ENCODE measurements at places on chromosomes 16 and 17.

DNA sequence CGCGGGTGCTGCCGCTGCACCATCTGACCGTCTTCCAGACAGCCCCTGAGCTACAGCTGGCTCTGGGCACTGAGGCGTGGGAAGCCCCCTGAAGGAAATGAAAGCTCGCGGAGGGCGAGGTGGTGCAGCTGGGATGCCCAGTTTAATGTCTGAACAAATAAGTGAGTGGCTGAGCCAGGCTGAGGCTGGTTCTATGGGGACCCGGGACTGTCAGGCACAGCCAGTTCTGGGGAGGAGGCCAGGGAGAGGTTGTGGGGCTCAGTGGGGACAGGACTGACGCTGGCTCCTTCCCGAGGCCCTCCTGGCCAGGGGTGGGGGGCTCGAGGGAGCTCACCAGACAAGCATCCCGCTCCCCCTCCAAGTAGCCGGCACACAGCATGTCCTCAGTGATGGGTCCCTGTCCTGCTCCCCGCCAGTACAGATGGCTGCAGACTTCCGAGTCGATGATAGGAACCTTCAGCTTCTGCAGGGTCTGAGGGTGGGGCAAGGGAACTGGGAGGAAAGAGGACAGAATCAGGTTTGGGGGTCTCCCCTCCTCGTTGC, 4.4 kb downstream of the PRSS22 start:
- no peak for DNase-seq

DNA sequence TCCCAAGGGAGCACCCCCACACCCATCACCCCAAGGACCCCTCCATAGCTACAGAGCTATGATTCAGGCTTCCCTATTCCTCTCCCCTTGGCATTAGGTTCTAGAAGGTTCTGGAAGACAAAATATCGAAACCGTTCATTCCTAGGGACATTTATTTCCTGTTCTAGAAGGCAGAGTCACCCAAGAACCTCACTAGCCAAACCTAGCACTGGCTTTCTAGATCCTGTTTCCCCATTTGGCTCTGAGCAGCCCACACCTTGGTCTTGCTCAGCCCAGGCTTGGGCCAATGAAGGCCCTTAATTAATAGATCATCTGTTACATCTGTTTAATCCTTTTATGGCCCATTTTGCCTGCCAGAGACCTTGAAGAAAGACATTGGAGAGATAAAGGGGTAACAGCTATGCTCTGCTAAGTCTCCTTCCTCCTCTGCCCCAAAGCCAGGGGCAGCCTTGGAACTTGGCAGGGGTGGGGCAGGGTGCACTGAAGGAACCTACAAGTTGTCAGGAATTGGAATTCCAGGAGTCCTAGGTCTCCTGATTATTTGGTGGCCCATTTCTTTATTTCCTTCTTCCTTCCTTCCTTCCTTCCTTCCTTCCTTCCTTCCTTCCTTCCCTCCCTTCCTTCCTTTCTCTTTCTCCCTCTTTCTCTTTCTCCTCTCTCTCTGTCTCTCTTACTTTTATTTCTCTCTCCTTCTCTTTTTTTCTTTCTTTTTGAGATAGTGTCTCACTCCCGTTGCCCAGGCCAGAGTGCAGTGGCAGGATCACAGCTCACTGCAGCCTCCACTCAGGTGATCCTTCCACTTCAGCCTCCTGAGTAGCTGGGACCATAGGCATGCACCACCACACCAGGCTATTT, 8.7 kb upstream of the FZD2 start:
- no peak for DNase-seq

- no peak for DNase-seq
These were observed 6.6 kb downstream of the PRSS8 start for GRCh38 chr16:31128711-31129567.

DNA sequence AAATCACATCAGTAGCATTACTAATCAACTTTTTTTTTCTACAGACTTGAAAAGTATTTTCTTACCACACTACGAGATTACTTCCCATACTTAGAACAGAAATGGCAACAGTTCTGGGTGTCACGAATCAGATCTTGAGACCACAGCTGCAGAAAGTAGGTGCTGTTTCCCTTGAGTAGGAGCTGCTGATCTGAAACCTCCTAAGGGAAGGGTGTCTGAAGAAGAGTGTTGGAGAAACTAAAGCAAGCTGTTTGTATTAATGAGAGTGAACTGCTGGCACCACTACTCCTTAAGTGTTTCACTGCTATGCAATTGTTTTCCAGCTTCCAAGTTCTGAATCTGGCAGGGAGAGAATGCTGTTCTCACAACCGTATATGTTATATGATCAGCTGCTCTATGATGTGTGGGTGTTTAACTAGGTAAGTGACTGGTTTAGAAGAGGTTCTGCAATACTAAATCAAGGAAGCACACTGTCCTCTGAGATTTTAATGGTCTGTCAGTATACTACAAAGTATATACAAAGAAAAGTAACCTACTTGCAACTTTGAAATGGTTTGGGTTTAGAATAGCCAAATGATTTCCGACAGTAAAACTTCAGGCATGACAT, 3.3 kb downstream of the ZNF652 start:
- DNase-seq: no peak

- no peak for DNase-seq
These were observed 13.0 kb upstream of the RAB5C start for GRCh38 chr17:42167807-42168206.

DNA sequence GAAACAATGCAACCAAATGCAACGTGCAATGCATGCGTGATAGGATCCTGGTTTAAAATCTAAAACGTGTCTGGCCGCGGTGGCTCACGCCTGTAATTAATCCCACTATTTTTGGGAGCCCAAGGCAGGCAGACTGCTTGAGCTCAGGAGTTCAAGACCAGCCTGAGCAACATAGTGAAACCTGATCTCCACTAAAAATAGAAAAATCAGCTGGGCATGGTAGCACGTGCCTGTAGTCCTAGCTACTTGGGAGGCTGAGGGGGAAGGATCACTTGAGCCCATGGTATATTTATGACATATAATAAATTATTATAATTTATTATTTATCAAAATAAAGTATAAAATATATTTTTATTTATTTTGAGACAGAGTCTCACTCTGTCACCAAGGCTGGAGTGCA, 241.8 kb downstream of the PARN start:
- no peak for DNase-seq

- no peak for DNase-seq
These were observed 15.0 kb upstream of the ATP2A3 start for GRCh38 chr17:3979290-3979611.

- peak; percentile 90 for DNase-seq
These were observed 22.6 kb downstream of the NDE1 start for GRCh38 chr16:15672514-15673167.
